ENCODE measurements at places on chromosomes 6 and 20. TPM values are rescaled to one million over a fixed set of nuclear protein-coding genes. Genes with fewer than 3 reads are reported as not detected.

DDX27 gene
- total RNA-seq, result 34.1 TPM

POM121L2 gene
- not detected for total RNA-seq

FOXS1 gene
- 11.8 TPM for total RNA-seq

XKR7 gene
- not detected for total RNA-seq

SPTLC3 gene
- 5.0 TPM for total RNA-seq

NKAIN2 gene
- 17.8 TPM for total RNA-seq

SNAP91 gene
- total RNA-seq, result not detected

BHLHE23 gene
- total RNA-seq, result not detected

Measured in osteocyte (in vitro differentiated cells).